Stimulated activated CD4-positive, alpha-beta T cell treated with anti-CD3 and anti-CD28 coated beads, Interleukin-4, amount 100 ng/mL, for 24 hours (primary cell): ENCODE measurements at places on chromosomes 7 and 10.

- no peak for DNase-seq
Observed at GRCh38 chr7:138116141-138116540, 39.9 kb downstream of the AKR1D1 start.

- DNase-seq, result no peak
Observed at GRCh38 chr10:23096802-23097549, 1.6 kb downstream of the MSRB2 start.

DNA sequence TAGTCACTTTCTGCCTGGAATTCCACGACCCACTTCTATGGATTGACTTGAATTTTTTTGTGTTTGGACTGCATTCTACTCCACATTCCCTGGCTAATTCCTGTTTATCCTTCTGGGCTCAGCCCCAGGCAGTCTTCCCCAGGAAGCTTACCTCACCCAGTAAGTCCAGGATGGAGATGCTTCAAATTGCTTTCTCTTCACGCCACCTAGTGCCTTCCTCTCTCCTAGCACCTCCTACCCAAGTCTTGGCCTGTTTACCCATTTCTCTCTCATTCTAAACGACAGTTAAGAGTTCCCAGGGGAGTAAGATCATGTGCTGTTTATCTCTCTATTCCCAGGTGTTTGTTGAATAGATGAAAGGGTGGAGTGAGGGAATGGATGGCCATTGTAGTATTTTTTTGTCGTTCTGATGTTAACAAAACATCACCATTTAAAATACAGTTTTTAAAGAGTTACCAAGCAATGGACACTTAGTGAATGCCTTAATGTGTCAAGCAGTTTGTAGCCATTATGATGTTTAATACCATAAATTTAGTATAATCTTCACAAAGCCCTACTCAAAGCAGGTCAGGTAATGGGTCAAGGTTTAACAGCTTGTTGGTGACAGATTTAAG, 45.5 kb upstream of the TARP start:
- no peak for DNase-seq

DNA sequence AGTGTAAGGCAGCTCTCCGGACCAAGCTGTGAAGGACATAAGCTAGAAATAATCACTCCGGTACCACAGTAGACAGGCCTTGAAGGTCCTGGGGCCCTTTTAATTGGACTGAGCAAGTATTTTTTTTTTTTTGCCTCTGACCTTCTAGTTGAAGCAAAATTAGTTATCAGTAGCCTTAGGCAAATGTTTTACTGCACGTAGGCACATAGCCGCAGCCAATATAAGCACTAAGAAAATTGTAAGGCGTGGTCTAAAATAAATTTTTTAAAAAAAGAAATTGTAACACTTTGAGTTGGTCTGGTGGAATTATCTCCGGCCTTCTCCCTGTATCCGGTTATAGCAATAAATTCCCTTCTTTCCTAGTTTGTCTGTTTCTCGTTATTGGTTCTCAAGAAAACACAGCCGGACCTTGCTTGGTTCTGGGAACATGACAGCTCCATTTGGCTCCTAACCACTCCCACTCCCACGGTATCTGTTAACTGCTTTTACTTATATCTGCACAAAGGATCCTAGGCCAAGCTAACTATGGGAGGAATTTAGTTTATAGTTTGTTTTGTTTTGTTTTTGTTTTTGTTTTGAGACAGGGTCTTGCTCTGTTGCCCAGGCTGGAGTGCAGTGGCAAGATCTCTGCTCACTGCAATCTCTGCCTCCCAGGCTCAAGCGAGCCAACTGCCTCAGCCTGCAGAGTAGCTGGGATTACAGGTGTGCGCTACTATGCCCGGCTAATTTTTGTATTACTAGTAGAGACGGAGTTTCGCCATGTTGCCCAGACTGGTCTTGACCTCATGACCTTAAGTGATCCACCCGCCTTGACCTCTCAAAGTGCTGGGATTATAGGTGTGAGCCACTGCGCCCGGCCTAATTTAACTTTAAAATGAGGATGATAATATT, 124.4 kb upstream of the KIF5B start:
- DNase-seq, result no peak

DNA sequence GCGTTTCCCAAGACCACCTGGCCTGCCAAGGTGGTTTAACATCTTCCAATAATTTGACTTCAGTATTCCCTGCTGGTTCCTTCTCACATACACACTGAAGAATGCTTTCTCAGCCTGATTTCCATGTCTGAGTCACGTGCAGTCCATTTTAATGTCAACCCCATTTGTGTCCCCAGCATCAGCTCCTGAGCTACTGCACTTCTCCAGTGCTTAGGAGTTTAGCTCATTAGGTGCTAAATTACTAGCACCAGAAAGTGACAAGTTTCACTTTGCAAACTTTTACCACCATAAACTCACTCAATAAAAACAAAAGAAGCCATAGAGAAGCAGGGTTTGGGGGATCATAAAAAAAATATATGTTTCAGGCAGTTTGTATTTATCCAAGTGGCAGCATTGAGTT, 279.3 kb upstream of the SORCS1 start:
- no peak for DNase-seq

- DNase-seq, result no peak
Observed at GRCh38 chr7:33710608-33711007, 194.7 kb upstream of the BMPER start.

DNA sequence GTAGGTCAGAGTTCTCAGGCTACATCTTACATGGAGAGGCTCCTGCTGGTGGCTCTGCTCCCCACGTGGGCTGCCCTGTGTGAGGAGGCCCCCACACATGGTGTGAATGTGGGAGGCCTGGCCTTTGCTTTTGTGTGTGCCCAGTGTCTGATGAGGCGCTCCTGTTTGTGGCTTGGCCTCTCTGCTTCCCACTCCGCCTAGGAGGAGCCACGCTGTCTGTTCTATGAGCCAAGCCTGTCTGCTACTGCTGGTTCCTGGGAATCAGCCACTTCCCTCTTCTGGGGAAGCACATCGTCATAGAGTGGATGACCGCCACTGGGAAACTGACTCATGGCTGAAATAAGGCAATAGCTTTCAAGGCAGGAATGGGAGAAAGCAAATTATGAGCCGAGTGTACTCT, 87.1 kb downstream of the CYP26A1 start:
- no peak for DNase-seq

DNA sequence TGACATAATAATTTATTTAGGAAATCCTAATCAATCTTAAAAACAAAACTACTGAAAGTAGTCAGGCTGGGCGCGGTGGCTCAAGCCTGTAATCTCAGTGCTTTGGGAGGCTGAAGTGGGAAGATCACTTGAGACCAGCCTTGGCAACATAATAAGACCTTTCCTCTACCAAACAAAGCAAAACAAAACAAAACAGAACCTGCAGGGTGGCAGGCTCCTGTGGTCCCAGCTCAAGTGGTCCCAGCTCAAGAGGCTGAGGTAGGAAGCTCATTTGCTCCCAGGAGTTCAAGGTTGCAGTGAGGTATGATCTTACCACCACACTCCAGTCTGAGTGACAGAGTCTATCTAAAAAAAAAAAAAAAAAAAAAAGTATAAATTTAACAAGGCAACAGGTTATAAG, 748.0 kb downstream of the CNTNAP2 start:
- no peak for DNase-seq

DNA sequence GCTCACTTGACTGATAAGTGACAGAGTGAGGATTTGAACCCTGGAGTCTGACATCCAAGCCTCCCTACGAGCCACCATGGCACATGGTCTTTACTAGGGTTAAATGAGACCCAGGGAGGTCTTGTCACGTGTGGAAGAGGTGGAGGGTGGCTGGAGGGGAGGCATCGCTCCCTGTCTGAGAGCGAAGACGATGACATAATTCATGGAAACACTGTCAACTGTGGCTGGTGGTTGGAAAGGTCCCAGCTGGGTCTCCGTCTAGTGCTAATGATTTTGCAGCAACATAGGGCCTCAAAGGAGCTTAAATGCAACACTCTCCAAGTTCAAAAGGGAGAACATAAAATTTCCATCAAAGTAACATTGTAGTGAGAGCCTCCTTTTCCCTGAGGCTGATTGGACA, 99.9 kb upstream of the BAIAP2L1 start:
- DNase-seq, result no peak

- no peak for DNase-seq
Observed at GRCh38 chr10:30818854-30819253, 189.3 kb upstream of the LYZL2 start.

- DNase-seq, result no peak
Observed at GRCh38 chr7:128003167-128003566, 28.1 kb downstream of the LRRC4 start.

GRCh38 chr7:95389516-95389915, 6.7 kb downstream of the PON3 start:
- no peak for DNase-seq

DNA sequence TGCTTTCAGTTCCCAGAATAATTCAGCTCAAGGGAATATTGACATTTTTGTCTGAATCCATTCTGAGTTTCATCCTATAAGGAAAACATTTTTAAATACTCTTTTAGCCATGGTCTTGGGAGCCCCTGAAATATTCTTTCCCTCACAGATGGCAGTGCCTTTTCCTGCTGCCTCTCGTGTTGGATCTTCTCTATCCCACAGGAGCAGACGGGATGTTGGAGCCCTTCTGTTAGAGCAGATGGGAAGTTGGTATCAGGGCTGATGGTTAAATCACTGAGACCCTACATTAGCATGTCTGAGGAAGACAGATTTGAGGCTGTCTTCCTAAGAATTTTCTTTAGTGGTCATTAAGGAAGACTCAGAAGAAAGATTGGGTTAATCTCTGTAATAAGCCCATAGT, 737.8 kb downstream of the LRMDA start:
- no peak for DNase-seq

DNA sequence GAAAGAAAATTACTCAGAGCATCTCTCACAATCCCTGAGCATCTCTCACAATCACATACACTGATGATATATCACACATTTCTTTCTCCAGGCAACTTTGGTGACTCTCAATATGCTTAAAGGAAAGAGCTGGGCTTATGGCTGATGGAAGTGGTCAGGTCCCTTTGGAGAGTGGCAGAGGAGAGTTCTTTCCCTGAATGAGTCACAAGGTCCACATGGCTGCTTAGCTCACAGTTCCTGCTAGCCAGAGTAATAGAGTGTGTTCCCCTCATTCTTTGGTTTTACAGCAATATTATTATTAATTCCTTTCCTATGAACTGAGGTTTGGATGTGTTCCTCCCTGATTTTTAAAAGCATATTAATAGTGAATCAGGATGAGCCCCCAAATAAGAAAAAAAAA, 287.4 kb downstream of the C7orf25 start:
- DNase-seq, result no peak

- DNase-seq, result no peak
Observed at GRCh38 chr10:87715552-87716347, 56.1 kb downstream of the PAPSS2 start.

GRCh38 chr7:31938650-31939049, 131.6 kb downstream of the PDE1C start:
- no peak for DNase-seq

DNA sequence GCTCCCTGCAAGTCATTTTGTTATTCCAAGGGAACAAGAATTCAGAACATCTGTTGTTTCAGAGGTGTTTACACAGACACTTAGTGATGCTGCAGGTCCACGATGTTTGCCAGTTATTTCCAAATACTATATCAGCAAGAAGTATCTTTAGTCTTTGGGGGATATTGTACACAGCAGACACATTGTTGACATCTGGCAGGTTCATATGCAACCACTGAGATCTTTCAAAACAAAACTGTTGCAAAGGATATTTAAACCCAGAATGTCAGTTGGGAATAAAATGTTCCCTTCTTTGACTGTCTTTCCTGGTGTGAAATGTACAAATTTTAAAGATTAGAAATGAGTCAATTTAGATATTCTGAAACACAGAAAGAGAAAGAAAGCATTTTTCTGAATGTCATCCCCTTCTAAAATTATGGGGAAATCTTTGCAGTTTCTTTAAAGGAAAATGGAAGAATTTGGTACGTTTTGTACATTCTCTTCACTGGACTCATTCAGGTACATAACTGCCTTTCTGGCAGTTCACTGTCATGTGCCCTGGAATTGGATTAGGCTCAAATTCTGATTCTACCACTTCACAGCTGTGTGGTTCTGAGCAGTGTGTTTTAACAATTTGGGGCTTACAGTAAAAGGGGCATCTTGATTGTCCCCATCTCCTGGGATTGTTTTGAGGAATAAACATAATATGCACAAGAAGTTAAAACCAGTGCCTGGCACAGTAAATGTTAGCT, 40.3 kb upstream of the CELF2 start:
- no peak for DNase-seq

GRCh38 chr7:43076189-43076605, 36.2 kb upstream of the HECW1 start:
- DNase-seq, result peak; percentile 27

DNA sequence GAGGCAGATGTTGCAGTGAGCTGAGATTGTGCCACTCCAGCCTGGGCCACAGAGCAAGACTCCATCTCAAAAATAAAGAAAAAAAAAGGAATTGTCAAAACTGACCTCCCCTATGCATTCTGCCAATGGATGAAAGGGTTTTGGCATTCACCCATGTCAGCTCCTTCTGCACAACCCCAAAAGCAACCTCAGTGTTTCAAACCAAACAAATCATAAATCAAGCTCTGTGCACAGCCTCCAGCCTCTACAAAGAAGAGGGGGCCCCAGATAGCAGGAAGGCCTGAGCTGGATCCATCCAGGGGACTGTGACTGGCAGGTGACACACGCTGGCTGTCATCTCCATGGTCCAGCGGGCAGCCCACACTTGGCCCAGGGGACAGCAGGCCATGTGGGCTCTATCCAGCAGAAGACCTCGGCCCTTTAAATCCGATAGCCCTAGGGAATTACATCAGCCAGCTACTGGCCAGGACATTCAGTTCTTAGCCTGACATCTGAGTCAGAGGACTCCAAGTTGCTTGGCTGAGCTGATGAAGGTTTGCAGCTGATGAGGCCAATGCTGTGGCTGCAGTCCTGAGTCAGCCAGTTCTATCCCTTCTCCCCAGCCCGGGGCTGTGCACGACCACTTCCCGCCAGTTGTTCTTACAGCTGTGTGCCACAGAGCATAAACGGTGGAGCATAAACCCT, 52.0 kb upstream of the FIGNL1 start:
- no peak for DNase-seq

GRCh38 chr7:868189-868486, 8.2 kb upstream of the GET4 start:
- no peak for DNase-seq

- no peak for DNase-seq
Observed at GRCh38 chr10:50846753-50847152, 38.7 kb downstream of the A1CF start.

- DNase-seq, result no peak
Observed at GRCh38 chr7:157973971-157974677, 613.5 kb downstream of the PTPRN2 start.

DNA sequence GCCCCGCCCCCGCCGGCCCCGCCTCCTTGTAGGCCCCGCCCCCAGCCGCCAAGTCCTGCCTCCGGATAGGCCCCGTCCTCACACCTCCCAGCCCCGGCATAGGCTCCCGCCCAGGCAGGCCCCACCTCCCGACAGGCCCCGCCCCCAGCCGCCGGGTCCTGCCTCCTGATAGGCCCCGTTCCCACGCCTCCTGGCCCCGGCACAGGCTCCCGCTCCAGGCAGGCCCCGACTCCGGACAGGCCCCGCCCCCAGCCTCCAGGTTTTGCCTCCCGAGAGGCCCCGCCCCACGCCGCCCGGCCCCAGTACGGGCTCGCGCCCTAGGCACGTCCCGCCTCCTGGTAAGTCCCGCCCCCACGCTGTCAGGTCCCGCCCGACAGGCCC, 232 bp upstream of the MICALL2 start:
- DNase-seq, result peak; percentile 97

- DNase-seq, result no peak
Observed at GRCh38 chr7:30869794-30870611, 41.6 kb upstream of the AQP1 start.
